Kidney epithelial cell (primary cell): ENCODE measurements at places on chromosomes 5 and 9. TPM values are rescaled to one million over a fixed set of nuclear protein-coding genes. Genes with fewer than 3 reads are reported as not detected.

RPL37 gene
- total RNA-seq, result 171 and 219 TPM in 2 replicates

SYNPO gene
- 3.4 and 4.0 TPM in 2 replicates for total RNA-seq

LRRC14B gene
- total RNA-seq, result 0.41 TPM in 1 of 2 replicates, not detected in the other

INSL4 gene
- not detected in 2 replicates for total RNA-seq
